ENCODE measurements at places on chromosomes 12 and 14.

DNA sequence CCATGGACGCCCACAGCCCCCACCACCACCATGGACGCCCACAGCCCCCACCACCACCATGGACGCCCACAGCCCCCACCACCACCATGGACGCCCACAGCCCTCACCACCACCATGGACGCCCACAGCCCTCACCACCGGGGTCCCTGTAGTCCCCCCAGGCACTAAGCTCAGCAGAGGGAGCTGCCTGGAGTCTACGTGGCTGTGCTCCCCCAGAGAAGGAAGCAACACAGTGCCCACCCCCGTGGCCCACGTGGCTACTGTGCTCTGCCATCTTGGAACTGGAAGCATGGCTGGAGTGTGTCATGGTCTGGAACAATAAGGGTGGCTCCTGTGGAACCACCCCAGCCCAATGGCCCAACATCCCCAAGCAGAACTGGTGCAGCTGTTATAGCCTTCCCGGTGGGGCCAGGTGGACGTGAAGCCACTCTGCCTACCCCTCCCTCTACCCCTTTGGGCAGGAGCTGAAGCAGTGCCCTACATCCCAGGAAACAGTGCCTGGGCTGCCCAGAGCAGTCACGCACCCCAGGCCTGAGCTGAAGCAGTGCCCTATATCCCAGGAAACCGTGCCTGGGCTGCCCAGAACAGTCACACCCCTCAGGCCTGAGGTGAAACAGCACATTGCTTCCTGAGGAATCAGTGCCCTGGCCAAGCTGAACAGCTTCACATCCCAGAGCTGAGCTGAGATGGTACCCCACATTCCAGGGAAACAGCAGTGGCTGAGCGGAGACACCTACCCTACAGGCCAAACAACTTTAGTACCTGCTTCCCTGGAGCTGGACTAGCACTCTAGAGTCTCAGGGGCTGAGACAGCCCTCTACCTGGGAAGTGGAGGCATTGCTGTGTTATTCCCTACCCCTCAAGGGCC is 9.0 kb upstream of the SFSWAP start:
- no peak for DNase-seq

GRCh38 chr14:92768795-92769194 is 20.4 kb upstream of the LGMN start:
- no peak for DNase-seq

DNA sequence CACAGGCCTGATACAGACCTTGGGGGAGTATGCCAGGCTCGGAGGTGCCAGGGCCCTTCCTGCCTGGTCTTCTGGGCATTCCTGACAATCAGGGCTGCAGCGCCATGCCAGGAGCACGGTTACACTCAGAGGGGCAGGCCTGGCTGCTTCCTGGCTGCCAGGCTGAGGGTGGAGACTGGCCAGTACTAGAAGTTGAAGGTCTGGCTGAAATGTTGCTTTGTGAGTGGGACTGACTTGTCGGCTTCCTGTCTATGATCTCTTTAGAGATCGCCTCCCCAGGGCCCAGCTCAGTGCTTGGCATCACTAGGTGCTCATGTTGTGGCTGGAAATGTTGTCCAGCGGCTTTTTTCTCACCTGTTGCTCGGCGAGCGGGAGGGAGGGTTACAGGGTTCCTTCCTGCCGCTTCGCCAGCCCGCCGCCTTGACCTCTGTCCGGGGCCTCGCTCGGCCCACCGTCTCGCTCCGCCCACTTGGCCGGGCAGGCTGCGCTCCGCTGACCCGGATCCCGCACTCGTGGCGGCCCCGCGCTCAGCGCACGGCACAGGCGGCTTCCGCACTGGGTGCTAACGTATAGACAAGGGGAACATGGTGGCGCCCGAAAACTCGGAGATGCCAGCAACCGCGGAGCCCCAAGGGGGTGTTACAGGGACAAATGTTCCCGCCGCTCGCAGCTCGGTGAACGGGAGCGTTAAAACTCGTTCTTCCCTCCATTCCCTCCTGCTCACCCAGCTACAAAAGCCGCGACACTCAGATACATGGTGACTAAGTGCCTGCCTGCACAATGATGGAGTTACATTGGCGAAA is 32.6 kb downstream of the PAPLN start:
- no peak for DNase-seq

DNA sequence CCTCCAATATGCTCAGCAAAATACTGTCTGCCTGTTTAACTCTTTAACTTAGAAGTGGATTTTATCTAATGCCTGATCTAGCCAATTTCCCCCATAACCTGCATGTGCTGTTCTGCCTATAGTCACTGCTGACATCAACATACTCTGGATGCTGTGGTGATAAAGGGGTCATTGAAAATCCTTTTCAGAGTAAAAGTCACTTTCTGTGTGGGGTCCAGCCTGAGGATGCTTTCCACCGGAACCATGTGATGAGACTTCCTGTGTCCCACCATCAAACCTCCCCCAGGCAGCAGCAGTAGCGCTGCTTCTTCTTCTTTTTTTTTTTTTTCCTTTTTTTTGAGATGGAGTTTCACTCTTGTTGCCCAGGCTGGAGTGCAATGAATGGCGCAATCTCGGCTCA is 607.0 kb downstream of the BCL11B start:
- no peak for DNase-seq

- no peak for DNase-seq
These were observed 451.4 kb upstream of the PDE3A start for GRCh38 chr12:19916974-19917373.

GRCh38 chr14:55239320-55239719 is 31.9 kb upstream of the FBXO34 start:
- DNase-seq = no peak

- no peak for DNase-seq
These were observed 8.2 kb downstream of the SPRYD3 start for GRCh38 chr12:53070877-53071492.

DNA sequence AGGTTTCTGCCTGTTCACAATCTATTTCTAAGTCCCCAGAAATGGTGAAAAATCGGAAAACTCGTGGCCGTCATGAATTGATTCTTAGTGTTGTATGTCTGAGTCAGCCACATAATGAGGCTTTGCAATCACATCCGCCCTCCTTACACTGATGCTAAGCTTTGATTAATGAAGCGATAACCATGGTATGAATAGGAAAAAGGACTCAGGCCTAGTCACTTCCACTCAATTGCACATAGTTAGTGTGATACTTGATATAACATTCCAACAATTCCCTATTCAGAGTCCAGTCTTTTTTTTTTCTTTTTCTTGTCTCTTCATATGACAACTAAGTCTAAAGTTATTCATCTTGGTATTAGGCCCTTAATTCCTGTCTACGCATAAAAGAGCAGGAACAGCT is 1231.0 kb downstream of the VRK1 start:
- no peak for DNase-seq

- no peak for DNase-seq
These were observed 211.9 kb upstream of the ARHGAP5 start for GRCh38 chr14:31864937-31865855.

GRCh38 chr12:93622485-93622884 is 50.0 kb downstream of the SOCS2 start:
- DNase-seq = no peak

GRCh38 chr12:46608431-46609272 is 217.1 kb downstream of the SLC38A4 start:
- DNase-seq = no peak

DNA sequence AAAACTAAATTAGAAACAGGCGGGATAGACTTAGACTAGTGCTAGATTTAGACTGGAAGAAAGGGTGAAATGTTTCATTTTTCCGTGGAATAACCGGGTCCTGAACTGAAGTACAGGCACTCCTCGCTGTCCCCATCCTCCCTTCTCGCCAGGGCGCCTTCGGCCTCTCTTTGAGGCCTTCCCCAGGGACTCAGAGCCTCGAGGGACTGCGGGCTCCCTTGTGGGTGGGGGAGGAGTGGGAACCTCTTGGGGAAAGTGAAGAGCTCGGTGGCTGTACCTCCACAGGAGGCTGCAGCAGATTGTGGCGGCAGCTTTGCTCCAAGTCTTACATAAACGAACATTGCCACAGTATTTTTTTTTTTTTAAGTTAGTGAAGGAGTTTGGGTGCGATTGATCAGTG is 1988.8 kb upstream of the FLRT2 start:
- no peak for DNase-seq

DNA sequence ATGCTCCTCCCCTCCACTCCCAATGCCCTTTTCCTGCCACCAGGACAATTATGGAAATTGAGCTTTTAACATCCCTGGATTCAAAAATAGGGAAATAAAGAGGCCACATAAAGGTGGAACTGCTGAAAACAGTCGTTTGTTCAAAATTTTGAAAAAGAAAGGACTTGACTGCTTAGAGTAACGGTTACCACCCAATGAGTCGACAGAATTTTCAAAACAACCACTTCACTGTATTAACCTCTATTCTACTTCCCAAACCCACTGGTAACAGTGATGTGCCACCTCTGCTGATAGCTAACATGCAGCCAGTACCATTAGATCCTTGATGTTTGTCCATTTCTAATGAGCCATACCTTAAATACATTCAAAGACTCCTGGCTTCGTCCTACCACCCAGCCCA is 4.9 kb downstream of the ST8SIA1 start:
- no peak for DNase-seq

DNA sequence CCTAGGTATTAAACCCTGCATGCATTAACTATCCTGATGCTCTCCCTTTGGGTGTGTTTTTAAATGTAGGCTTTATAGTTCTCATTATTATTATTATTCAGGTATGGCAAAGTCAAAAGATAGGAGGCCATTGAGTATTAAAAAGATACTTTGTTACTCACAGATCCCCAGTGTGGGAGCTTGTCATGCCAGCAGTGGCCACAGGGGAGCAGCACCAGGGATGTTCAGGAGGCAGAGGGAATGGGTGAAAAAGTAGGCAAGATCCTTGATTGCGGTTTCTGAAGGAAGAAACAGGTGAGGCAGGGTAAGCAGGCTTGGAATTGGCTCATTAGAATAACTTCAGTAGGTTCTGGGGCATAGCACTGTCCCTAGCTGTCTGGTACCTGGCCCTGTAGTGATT is 382.2 kb downstream of the MED13L start:
- DNase-seq = no peak

DNA sequence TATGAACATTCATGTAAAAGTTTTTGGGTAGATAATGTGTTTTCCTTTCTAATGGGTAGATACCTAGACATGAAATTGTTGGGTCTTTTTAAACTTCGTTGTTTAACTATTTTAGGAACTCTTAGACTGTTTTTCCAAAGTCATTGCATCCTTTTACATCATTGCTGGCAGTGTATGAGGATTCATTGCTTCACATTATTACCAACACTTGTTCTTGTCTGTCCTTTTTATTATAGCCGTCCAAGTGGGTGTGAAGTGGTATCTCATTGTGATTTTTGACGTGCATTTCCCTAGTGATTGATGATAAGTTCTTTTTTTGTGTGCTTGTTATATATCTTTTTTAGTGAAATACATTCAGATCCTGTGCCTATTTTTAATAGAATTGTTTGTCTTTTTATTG is 39.4 kb downstream of the USP15 start:
- DNase-seq = no peak

DNA sequence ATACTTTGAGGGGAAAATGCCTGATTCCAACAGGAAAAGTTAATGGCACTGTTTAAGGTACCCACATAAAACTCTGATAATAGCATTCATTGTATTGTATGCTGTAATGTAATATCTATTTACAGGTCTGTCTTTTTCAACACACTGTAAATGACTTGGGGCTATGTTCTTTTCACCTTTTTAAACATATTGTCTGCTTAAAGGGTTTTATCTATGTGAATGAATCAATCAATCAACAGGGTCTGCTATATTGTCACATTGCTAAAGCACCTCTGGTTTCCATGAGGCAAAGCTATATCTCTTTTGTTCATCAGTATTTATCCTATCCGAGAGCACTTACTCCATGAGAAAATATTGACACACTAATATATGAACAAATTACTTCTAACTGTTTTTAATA is 288.0 kb downstream of the SLC6A15 start:
- DNase-seq = no peak

- DNase-seq = no peak
These were observed 95.0 kb downstream of the TGFB3 start for GRCh38 chr14:75886636-75887348.

- DNase-seq = no peak
These were observed 77.0 kb downstream of the PELI2 start for GRCh38 chr14:56195223-56195622.

DNA sequence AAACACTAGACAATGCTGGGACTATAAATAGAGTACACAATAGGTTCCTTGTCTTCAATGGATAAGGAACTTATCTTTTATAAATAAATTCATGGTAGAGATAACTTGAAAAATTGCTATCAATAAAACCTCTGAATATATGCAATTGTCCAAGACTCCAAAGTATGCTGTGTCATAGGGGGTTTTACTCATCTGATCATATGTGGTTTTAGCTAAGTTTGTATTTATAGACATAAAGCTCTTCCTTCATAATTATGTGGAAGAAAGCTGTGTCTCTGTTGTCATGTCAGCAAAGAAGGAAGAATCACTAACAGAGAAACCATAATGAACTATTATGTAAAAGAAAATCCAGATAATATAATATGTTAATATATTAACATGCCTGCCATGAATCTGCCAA is 111.5 kb upstream of the ATXN7L3B start:
- no peak for DNase-seq
